ENCODE measurements at places on chromosomes 6 and 20. TPM values are rescaled to one million over a fixed set of nuclear protein-coding genes. Genes with fewer than 3 reads are reported as not detected.

The PROCR gene
- 26.7 TPM for total RNA-seq

The TMEM244 gene
- total RNA-seq: 4.2 TPM

The PROKR2 gene
- not detected for total RNA-seq

DNA sequence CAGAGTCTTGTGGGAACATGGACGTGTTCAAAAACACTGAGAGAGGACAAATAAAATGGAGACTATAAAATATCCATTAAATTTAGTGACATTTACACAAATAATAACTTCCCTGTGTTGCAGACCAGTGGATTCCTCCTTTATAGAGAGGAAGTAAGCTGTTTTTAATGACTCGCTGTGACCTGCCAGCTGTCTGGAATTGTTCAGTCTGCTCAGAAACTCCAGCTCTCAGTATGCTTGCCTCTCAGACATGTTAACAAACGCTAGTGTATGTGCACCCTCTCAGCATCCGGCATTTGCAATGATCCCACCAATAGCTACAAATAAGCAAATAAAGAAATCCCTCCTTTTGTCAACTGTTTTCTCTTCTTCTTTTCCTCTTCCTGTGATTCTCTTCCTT, 158.0 kb upstream of the TCF21 start:
- peak; percentile 16 for DNase-seq

GRCh38 chr6:96659084-96659845, 96.3 kb downstream of the FHL5 start:
- DNase-seq: no peak

- no peak for DNase-seq
These were observed 6.1 kb downstream of the MYL9 start for GRCh38 chr20:36547186-36548005.

DNA sequence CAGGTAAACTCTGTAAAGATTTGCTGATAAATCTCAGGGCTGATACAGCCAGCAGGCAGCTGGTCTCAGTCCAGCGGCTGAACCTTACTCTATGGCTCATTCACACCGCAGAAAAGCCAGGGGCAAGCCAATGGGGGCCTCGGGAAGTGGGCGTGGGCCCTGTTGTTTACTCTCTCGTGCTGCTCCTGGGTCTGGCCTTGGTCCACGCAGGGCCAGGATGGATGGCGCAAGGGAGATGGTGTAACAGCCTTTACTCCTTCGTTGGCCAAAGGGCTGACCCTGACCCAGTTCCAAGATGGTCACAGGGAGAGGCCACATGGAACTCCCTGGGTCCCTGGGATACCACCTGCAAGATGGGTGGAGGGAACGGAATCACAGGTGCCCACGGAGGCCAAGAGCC, 16.2 kb downstream of the KCNK17 start:
- no peak for DNase-seq

- DNase-seq: no peak
These were observed 105.0 kb upstream of the QKI start for GRCh38 chr6:163309491-163310026.

DNA sequence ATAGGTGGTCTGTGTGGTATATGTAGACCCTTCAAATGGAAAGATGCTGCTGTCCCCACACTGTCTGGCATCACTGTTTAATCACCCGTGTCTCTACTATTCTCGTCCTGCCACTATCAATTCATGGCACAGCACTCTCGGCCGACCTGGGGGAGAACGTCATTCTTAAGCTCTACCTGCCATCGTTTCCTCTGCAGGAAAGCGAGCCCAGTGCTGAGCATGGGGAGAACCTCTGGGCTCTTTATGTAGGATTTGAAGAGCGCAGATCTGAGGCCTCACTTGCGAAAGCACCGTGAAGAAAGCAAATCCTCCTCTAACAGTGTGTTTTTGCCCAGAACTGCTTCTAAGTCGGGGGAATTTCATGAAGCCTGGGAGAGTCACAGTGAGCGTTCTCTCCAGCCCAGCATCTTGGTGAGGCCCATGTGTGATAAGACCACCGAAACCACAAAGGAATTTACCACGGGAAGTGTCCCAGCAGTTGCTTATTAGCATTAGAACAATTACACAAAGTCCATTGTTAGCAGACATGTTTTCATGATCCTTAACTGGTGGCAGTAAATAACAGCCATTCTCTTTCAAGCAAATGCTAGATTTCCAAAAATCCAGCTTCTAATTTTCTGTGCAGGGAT, 124.3 kb downstream of the SCML4 start:
- no peak for DNase-seq

DNA sequence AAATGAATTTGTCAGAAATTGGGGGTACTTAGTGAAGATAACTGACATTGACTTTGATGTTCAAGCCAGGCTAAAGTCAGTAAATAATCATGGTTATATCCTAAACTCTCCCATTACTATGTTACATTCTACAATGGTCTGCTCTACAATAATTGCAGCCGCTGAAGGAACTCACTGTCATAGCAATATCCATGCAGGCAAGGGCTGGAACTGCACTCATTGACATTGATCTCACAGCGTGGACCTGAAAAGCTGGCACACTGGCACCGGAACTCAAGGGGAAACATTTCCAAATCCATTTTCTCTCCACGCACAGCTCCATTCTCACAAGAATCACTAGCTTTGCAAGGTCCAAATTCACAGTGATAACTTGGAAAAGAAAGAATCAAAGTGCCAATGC, 702.7 kb downstream of the EYS start:
- DNase-seq: no peak

DNA sequence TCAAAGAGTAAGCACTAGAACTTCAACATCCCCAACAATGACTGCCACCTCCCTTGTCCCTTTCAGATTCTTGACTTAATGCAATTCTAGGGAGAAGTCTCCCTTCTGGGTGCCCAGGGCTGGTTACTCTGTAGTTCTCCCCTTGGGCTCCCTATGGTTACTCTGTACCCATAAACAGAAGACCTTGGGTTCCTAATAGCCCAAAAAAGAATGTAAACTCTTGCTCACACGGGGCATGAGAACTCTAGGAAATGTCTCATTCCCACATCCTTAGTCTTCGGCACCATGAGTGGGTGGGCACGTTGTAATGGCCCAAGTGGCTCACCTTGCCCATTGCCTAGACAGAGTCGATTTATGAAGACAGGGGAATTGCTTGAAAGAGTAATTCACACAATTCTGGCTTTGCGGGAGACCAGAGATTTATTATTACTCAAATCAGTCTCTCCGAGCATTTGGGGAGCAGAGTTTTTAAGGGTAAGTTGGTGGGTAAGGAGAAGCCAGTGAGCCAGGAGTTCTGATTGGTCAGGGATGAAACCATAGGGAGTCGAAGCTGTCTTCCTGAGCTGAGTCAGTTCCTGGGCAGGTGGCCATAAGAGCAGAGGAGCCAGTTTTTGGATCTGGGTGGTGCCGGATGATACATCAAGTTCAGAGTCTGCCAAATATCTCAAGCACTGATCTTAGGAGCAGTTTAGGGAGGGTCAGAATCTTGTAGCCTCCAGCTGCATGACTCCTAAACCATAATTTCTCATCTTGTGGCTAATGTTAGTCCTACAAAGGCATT, 61.2 kb upstream of the SIRPG start:
- no peak for DNase-seq

Data from skin of body (tissue), 3 donors.